Lower lobe of right lung (tissue), 2 donors: ENCODE measurements at places on chromosomes 12 and 14. TPM values are rescaled to one million over a fixed set of nuclear protein-coding genes. Genes with fewer than 3 reads are reported as not detected.
A peak's percentile ranks its signal among the peaks of the same experiment; 100 is the strongest.

DNA sequence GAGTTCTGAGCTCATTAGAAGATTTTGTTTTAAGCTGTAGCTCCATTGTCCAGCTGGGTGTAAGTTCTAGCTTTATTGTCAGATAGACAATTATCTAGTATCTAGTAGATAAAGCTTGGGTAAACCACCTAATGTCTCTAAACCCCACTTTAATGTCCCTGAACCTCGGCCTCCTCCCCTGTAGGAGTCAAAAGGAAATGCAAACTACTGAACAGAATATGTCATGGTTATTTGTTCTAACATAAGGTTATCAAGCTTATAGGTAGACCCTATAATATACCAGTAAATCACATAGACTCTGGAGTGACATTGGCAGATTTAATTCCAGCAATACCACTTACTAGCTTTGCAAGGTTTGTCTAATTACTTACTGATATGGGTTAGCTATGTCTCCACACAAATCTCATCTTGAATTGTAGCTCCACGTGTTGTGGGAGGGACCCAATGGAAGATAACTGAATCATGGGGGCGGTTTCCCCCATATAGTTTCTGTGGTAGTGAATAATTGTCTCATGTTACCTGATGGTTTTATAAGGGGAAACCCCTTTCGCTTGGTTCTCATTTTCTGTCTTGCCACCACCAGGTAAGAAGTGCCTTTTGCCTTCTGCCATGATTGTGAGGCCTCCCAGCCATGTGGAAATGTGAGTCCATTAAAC, 29.4 kb downstream of the BCAT1 start:
- no peak overlapping the region for H3K27ac ChIP-seq
- no peaks in the 10 kb centered on the region for H3K27me3 ChIP-seq
- DNase-seq: no peak
- H3K4me1 ChIP-seq: no peaks in the 10 kb centered on the region
- no peaks in the 10 kb centered on the region for H3K36me3 ChIP-seq
- H3K4me3 ChIP-seq: no peak overlapping the region

- DNase-seq: peak; percentile 62
- H3K27me3 ChIP-seq: no peaks in the 10 kb centered on the region
- peaks cover 7% of the 10 kb centered on the region for H3K4me1 ChIP-seq
- H3K36me3 ChIP-seq: no peaks in the 10 kb centered on the region
- H3K4me3 ChIP-seq: peak overlapping the region; percentile 24
- no peak overlapping the region for H3K27ac ChIP-seq
Observed at GRCh38 chr12:14239935-14240872, 125.3 kb upstream of the ATF7IP start.

- no peaks in the 10 kb centered on the region for H3K36me3 ChIP-seq
- H3K4me3 ChIP-seq: no peak overlapping the region
- peak overlapping the region; percentile 20 for H3K27ac ChIP-seq
- H3K4me1 ChIP-seq: peaks cover 16% of the 10 kb centered on the region
Observed at GRCh38 chr14:51328064-51328771, 88.2 kb downstream of the TMX1 start.

GRCh38 chr12:124030008-124030407, 57.0 kb downstream of the ZNF664 start:
- no peaks in the 10 kb centered on the region for H3K27me3 ChIP-seq
- no peak overlapping the region for H3K27ac ChIP-seq
- H3K36me3 ChIP-seq: no peaks in the 10 kb centered on the region
- no peak for DNase-seq
- no peaks in the 10 kb centered on the region for H3K4me1 ChIP-seq

DNA sequence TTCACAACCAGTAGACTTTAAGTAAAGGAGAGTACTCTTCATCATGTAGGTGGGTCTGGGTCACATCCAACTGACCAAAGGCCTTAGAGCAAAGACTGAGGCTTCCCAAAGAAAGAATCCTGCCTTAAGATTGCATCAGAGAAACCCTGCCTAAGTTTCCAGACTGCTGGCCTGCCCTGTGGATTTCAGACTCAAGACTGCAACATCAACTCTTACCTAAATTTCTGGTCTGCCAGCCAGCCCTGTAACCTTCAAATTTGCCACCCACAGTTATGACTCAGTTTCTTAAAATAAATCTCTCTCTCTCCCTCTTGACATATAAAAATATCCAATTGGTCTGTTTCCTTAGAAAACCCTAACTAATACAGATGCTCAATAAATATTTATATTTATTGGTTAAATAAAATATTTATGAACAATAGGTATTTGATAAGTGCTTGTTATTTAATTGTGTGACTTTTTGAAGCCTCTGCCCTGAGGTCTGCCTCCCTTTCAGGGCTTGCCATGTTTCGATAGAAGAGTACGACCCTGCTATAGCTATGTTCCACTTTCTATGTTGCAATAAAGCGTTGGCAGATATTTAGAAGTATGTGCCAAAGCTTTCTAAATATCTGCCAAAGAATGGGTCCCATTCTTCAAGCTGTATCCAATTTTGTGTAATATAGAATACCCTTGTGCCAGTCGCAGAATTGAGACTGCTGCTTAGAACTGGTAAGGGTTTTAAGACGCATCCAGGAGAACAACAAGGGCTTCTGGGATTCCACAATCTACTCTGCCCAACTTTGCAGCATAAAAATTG, 65.7 kb downstream of the TMEM30B start:
- H3K27ac ChIP-seq: no peak overlapping the region
- no peaks in the 10 kb centered on the region for H3K36me3 ChIP-seq
- H3K4me1 ChIP-seq: no peaks in the 10 kb centered on the region
- no peak overlapping the region for H3K4me3 ChIP-seq

DNA sequence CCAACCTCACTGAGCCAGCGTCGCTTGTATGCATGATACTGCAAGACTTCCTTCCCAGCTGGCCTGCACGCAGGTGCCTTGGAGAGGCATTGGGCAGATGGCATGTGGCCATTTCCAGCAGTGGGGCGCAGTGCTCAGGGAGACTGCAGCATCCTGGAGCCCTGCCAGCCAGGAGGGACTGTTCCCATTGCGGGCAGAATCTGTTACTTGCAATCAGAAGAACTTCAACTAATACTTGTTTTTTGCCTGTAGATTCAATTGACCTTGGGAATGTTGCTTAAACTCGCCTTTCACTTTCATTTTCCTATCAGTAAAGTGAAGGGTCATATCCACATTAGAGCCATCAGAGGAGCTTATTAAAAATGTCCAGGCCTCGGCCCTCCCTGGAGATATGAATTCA, 29.8 kb downstream of the ANKRD9 start:
- peak; percentile 76 for DNase-seq
- H3K27me3 ChIP-seq: no peaks in the 10 kb centered on the region
- no peaks in the 10 kb centered on the region for H3K36me3 ChIP-seq

- H3K4me3 ChIP-seq: no peak overlapping the region
- no peak for DNase-seq
- H3K27ac ChIP-seq: no peak overlapping the region
- no peaks in the 10 kb centered on the region for H3K27me3 ChIP-seq
- H3K36me3 ChIP-seq: no peaks in the 10 kb centered on the region
Observed at GRCh38 chr14:36996133-36996856, 176.1 kb downstream of the SLC25A21 start.

GRCh38 chr14:56153267-56153666, 35.1 kb downstream of the PELI2 start:
- no peaks in the 10 kb centered on the region for H3K36me3 ChIP-seq
- H3K27me3 ChIP-seq: no peaks in the 10 kb centered on the region
- no peak overlapping the region for H3K27ac ChIP-seq
- DNase-seq: no peak

KRT71 gene
- not detected for total RNA-seq

PTCSC3 gene
- 1.5 TPM for total RNA-seq

CPNE6 gene
- total RNA-seq: not detected
